ENCODE measurements at places on chromosomes 5 and 9.
A peak's percentile ranks its signal among the peaks of the same experiment; 100 is the strongest.

DNA sequence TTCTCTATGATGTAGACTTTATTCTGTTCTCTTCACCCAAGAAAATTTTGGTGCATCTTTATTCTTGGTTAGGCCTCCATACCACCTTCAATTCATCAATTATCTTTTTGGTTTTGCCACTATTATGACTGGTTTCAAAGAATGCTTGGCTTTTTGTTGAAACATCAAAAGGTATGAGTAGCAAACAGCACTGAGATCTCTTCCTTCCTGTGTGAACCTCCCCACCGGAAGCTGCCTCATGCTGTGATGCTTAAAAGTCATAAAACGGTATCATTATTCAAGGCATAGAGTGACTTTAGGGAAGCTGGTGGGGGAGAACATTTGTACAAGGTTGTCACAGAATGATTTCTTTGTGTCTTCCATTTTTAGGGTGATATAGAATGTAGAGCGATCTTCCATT lies 70.6 kb downstream of the IQGAP2 start:
- DNase-seq: no peak
- no peaks in the 10 kb centered on the region for H3K36me3 ChIP-seq
- H3K27me3 ChIP-seq: no peaks in the 10 kb centered on the region
- no peak overlapping the region for H3K4me3 ChIP-seq
- H3K4me1 ChIP-seq: peaks cover 11% of the 10 kb centered on the region

- no peaks in the 10 kb centered on the region for H3K36me3 ChIP-seq
- no peaks in the 10 kb centered on the region for H3K4me1 ChIP-seq
- H3K27me3 ChIP-seq: peaks cover 5% of the 10 kb centered on the region
- no peak overlapping the region for H3K4me3 ChIP-seq
- no peak for DNase-seq
These were observed 47.3 kb downstream of the MEGF10 start for GRCh38 chr5:127337876-127338275.

DNA sequence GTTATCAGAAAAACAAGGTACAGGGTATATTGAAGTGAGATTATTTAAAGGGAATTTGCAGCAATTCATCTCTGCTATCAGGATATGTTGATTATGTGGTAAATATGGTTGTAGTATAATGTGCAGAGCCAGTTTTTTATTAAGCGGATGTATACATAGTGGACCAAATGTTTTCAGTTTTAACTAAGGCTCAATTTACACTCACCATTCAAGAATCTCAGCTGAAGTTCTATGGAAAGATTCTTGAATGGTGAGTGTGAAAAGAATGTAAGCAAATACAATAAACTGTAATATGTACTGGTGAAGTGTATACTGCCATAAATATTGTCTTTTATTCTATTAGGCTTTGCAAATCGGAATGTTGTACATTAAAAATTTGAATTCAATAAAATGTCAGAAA lies 895.9 kb upstream of the CDH10 start:
- peaks cover 3% of the 10 kb centered on the region for H3K4me1 ChIP-seq
- H3K27ac ChIP-seq: no peak overlapping the region
- no peak for DNase-seq
- H3K4me3 ChIP-seq: no peak overlapping the region
- H3K36me3 ChIP-seq: no peaks in the 10 kb centered on the region
- H3K27me3 ChIP-seq: no peaks in the 10 kb centered on the region

GRCh38 chr9:131397100-131397790 lies 3.4 kb downstream of the PRRC2B start:
- H3K27me3 ChIP-seq: no peaks in the 10 kb centered on the region
- DNase-seq: no peak
- peak overlapping the region; percentile 92 for H3K27ac ChIP-seq
- peaks cover 4% of the 10 kb centered on the region for H3K36me3 ChIP-seq
- H3K4me1 ChIP-seq: peaks cover 55% of the 10 kb centered on the region
- H3K4me3 ChIP-seq: peak overlapping the region; percentile 98

DNA sequence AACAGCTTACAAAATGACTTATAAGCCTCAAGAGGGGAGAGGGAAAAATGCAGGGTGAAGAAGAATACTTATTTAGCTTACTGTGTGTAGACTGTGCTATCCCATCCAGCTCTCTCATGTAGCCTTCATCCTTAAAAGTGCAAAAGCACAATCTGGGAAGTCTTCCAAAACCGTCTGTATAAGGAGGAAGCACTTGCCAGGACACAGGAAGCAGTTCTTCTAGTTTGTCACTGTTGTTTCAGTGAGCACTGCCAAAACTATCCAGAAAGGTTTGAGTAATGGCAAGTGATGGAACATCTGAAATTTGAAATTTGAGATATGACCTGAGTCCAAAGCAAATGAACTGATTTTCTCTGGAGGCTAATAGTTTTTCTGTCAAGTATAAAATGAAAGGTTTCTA lies 140.8 kb upstream of the ISL1 start:
- DNase-seq: no peak
- no peak overlapping the region for H3K27ac ChIP-seq
- H3K4me1 ChIP-seq: no peaks in the 10 kb centered on the region
- no peaks in the 10 kb centered on the region for H3K36me3 ChIP-seq

GRCh38 chr5:76662521-76662920 lies 39.3 kb upstream of the F2RL2 start:
- no peaks in the 10 kb centered on the region for H3K4me1 ChIP-seq
- DNase-seq: no peak
- no peak overlapping the region for H3K27ac ChIP-seq

DNA sequence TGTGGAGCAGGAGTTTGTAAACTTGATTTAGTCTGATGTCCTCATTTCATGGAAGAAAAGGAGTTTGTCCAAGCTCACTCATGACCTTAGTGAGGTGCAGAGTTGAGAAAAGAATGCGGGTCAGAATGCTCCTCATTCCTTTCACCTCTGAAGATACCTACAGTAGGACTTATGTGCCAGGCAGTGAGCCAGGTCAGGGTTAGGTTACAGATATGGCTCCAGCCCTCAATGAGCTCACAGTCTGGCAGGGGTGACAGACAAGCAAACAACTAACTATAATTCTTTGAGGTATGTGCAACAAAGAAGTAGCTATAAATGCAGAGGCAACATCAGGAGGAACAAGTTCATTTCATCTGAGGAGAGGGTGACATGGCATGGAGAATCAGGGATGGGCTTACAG lies 102.5 kb downstream of the SPATA31D1 start:
- no peaks in the 10 kb centered on the region for H3K4me1 ChIP-seq
- peaks cover 10% of the 10 kb centered on the region for H3K27me3 ChIP-seq
- no peak for DNase-seq
- H3K27ac ChIP-seq: no peak overlapping the region
- H3K4me3 ChIP-seq: no peak overlapping the region
- no peaks in the 10 kb centered on the region for H3K36me3 ChIP-seq

GRCh38 chr9:93657331-93658111 lies 81.1 kb downstream of the PHF2 start:
- no peaks in the 10 kb centered on the region for H3K4me1 ChIP-seq
- no peak for DNase-seq
- no peak overlapping the region for H3K27ac ChIP-seq
- H3K36me3 ChIP-seq: peaks cover 4% of the 10 kb centered on the region
- H3K27me3 ChIP-seq: no peaks in the 10 kb centered on the region
- no peak overlapping the region for H3K4me3 ChIP-seq

DNA sequence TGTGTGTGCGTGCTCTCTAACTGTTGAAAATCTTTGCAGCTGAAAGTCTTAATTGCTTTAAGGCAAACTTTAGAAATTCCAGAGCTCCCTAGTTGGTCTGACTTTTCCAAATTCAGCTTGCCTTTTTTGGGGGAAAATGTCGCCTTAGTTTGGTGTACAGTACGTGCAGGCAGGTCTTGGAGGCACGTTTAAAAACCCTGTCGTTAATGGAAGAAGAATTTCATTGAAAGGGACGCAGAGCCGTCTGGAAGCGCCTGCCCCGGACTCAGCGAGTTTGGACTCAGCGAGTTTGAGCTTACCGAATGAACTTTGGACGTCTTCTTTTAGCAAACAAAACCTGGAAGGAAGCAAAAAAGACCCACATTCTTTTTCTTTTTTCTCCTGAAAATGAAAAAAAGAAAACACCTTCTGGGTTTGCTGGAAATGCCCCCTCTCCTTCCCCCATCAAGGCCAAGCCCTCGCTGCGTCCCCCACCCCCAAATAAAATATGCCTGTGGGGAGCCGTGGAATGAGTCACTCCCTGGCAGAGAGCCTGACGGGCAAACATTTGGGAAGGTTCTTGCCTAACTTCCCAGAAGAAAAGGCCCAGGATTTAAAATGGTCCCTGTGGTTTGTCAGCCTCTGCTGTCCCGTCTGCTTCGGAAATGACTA lies 1.5 kb downstream of the NEK6 start:
- H3K27me3 ChIP-seq: peaks cover 29% of the 10 kb centered on the region
- peak overlapping the region; percentile 87 for H3K27ac ChIP-seq
- no peak for DNase-seq
- peaks cover 43% of the 10 kb centered on the region for H3K4me1 ChIP-seq

All from type B pancreatic cell (in vitro differentiated cells).